ENCODE measurements at places on chromosomes 4 and X.

GRCh38 chr4:7416745-7417432 is 17.8 kb downstream of the PSAPL1 start:
- no peak for DNase-seq

- no peak for DNase-seq
Measured at GRCh38 chr4:165204462-165204830, 2.9 kb upstream of the KLHL2 start.

DNA sequence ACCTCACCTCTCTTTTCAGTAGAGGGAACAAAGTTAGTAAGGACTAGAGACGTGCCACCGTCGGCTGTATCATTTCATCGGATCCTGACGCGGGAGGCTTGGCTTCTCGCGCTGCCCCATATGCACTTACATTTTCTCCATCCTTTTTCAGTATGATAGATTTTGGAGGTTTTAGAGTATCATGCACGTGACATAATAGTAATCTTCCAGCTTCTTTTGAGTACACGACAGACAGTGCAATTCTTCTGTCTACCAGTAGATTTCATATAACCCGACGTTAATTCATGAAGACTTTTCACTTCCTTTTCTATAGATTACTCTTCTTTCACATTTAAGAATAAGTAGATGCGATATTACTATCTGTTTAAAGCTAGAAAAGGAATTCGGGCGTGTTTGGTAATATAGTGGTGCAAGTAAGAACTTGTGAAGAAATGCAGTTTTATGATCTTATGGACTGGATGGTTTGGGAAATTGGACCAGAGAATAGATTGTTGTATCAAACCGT is 1.0 kb downstream of the CDS1 start:
- peak; percentile 36 for DNase-seq

- no peak for DNase-seq
Measured at GRCh38 chr4:158458271-158458895, 63.3 kb upstream of the RXFP1 start.

GRCh38 chrX:7444967-7445366 is 297.0 kb upstream of the PUDP start:
- DNase-seq, result peak; percentile 76

GRCh38 chrX:68568136-68568535 is 69.3 kb downstream of the YIPF6 start:
- no peak for DNase-seq

- DNase-seq, result no peak
Measured at GRCh38 chr4:157075401-157075800, 549 bp upstream of the GLRB start.

GRCh38 chr4:385934-386707 is 48.5 kb downstream of the ZNF141 start:
- DNase-seq, result no peak

DNA sequence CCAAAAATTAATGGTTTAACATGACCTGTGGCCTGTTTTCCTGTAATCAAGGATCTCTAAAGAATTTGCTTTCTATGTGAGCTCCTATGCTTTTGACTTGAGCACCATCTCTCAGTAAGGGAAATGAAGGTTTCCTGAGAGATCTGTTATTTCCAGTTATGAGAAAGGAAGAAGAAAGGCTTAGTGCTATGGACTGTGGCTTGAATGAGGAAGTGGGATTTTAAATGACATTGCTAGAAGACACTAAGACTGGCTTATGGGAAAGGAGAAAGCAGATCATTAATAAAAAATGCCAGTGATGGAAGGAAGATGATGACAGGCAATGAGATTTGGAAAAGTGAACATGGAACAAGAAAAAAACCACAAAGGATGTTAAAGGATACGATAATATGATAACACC is 285.4 kb downstream of the OPHN1 start:
- DNase-seq, result no peak

DNA sequence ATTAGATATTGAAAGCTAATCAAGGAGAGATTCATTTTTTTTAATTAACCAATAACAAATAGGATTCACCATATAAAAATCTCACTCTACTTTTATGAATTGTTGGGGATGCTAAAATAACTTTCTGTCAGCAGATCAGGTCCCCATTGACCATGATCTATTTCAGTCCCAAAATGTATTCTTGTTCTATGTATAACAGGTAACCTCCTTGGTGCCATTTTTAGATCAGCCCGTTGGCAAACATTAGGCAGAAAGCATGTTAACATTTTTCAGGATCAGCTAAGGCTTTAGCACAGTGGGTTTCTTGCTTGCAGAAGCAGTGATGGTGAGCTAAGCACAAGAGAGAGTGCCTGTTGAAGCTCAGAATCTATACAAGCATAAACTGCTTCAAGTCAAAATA is 40.8 kb upstream of the COX7B2 start:
- DNase-seq, result no peak

DNA sequence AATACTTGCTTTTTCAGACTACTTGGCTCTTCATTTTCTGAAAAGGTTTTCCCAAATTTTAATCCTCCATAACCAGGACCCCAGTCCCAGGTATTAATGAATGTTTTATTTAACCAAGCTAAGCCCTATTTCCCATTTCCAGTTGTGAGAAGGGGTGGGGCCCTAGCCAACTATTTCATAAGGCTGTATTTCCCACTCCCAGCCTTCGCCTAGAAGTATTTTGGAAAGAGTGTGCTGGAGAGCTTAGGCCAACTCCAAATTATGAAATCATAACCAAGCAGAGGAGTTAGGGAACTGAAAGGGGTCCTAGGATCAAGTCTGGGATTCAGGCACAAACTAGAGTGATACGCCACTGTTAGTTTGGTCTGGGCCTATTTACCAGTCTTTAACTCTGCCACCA is 148.4 kb upstream of the GPC4 start:
- DNase-seq, result no peak

DNA sequence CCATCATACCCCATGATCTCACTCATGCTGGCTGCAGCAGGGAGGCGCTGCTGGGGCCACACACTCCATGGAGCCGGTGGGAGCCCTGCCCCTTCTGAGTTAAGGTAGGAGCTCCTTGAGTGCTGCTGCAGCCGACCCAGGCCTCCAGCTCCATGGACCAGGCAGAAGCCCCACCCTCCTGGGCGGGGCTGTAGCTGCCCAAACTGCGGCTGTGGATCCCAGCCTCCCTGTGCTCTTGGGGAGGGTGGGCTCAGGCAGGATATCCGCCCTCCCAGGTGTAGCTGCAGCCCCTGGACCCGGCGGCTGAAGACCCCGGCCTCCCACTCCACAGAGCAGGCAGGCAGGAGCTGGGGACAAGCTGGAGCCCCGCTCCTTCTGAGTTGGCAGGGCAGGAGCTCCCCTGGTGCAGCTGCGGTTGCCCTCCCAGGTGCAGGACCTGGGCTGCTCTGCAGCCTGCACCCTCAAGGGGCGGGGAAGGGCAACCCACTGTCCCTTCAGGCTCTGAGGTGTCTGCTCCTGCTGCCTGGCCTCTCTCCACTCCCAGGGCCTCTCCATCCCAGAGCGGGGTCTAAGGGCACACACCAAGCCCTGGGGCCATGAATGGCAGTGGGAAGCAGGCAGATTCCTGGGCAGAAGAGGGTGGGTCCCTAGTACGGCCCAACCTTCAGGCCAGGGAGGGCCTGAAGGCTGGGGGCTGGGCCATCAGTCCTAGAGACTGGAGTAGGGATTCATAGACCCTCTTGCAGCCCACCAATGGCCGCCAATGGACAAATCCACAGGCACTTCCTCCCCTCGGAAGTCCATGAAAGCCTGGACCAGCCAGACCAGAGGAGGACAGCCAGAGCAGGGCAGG is 466.1 kb downstream of the DTHD1 start:
- DNase-seq, result no peak

DNA sequence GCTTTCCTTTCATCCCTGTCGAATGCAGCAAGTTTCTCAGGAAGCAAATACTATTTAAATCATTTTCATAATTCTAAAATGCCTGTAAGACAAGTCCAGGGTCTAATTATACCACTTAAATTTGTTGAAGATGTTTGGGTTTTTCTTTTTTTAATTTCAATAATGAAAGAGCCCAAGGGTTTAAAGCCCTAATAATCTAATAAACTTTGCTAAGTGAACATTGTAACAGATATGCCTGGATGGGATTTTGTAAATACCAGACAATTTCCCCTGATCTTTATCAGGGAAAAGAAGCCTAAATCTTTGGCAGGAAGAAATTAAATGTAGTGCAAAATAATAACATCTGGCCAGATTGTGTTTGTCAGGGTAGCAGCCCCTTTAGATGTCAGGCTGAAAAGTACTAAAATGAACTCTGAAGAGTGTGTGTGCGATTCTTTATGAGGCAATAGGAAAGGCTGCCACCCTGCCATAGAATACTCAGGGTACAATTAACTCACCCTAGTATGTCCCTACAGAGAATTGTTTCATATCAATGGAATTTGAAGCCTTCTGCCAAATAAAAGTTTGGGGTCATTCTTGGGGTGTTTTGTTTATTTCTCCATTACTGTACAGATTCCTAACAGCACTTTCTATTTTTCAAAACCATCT is 45.6 kb downstream of the GPC3 start:
- no peak for DNase-seq

GRCh38 chr4:187065396-187065795 is 341.7 kb upstream of the FAT1 start:
- DNase-seq, result no peak

GRCh38 chrX:110409925-110410324 is 51.3 kb downstream of the RTL9 start:
- DNase-seq, result no peak
